Eye (tissue), 1 donor: ENCODE measurements at places on chromosomes 11 and 22.
A peak's percentile ranks its signal among the peaks of the same experiment; 100 is the strongest.

DNA sequence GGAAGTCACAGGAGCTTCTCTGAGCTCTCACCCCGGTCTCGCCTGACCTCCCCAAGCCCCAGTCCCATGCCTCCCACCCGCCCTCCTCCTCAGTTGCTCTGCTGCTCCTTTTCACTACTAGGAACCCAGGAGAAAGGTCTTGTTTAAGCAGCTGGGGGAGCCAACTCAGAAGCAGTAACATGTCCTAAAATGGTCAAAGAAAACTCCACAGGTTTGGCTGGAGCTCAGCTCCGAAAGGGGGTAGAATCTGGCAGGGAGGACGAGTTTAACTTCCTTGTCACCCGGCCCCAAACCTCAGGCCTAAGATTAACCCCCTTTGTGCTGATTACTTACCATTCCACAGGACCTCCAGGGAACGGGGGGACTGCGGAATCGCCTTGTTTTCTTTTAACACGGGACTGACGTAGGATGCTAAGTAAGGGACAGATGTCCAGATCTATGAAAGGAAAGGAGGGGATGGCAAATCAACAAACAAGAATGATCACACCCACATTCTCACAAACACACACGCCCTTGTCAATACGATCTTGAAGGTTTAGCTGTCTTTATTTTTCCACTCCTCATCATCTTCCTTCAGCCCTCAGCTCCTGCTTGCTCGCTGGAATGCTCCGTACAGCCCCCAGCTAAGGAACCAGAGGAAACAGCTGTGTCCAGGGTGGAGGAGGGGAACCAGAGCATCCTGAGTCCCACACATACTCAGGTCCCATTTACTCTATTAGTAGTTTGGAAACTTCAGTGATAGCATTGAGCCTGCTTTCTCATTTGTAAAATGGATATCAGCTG is 13.5 kb downstream of the PCSK7 start:
- no peak for DNase-seq

DNA sequence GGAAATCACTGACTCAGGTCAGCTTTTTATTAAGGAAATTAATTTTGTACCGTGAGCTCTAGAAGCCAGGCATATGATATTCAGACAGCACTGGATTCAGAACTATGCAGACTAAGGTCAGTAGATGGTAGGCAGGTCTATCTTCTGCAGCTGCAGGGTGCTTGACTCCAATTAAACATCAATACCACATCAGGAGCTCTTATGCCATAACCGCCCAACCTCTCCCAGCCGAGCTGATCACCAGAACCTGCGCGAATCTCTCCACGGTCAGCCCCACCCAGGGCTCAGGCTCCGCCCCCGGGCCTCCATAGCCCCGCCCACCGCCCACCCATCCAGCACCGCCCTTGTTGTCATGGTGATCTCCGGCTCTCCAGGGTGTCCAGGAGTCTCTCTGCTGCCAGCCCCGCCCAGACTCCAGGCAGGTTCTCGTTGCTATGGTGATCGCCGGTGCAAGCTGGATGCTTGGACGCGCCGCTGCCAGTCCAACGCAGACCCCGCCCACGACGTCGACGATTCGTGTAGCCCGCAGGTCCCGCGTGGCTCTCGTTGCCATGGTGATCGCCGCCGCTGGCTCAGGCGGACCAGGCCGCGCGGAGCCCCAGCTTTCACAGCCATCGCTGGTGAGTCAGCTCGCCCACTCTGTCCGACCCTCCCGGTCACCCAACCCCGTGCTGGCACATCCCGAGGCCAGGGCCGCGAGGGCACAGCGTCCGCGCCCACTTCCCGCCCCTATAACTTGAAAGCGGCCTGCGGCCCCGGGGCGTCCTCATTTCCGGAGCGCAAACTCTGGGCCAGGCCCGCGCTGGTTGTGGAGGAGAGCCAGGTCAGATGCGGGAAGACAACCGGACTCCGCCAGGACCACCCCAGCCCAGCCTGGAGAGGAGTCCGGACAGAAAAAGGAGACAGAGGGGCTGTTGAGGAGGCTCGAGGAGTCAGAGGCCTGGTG is at the start of gene RAB36:
Gene RAB36 (plus strand): TSS at position 546 of the 946 bp plus-strand sequence. CDS start 1,140 bp downstream, outside the sequence.
- peak; percentile 99 for DNase-seq

DNA sequence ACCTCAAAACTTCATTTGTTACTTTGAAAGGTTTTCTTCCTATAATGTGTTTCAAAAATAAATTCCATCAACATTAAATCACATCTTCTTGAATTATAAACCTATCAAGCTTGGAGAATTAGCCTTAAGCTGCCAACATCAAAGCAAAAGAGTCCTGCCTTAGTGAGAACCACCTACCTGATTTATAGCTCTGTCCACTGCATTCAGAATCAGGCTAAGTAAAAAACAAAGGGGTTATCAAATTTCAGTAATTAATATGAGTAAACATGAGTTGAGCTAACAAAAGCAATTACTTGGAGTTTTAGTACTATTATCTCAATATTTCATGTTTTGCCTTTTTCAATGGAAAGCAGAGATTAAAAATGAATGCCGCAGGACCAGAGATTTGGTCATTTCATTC is 73.9 kb downstream of the CADM1 start:
- no peak for DNase-seq

DNA sequence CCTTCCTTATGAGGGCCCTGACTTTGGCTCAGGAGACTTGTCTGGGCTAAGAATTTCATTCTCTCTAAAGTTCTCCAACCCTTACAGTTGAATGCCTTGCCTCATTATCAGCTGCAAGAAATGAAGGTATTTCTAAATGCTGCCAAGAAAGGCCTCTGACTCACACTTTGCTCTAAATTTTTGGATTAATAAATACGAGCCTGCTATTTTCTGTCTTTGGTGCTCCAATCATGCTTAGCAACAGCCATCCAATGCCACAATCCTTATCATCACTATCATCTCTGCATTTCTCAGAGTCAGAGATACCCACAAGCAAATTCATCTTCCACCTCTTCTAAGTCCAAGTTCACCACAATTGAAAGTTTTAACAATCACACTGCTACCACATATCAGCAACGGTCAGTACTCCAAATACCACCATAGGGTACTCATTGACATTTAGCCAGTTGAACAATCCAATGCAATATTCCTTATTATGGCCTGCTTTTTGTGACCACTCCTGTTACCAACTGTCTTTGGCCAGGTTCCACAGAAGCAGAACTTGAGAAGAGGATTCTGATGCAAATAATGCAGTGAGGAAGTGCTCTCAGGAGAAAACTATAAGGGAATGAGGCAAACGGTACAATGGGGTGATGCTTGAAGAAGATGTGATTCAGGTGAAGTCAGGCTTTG is 5.7 kb downstream of the PATE2 start:
- no peak for DNase-seq

DNA sequence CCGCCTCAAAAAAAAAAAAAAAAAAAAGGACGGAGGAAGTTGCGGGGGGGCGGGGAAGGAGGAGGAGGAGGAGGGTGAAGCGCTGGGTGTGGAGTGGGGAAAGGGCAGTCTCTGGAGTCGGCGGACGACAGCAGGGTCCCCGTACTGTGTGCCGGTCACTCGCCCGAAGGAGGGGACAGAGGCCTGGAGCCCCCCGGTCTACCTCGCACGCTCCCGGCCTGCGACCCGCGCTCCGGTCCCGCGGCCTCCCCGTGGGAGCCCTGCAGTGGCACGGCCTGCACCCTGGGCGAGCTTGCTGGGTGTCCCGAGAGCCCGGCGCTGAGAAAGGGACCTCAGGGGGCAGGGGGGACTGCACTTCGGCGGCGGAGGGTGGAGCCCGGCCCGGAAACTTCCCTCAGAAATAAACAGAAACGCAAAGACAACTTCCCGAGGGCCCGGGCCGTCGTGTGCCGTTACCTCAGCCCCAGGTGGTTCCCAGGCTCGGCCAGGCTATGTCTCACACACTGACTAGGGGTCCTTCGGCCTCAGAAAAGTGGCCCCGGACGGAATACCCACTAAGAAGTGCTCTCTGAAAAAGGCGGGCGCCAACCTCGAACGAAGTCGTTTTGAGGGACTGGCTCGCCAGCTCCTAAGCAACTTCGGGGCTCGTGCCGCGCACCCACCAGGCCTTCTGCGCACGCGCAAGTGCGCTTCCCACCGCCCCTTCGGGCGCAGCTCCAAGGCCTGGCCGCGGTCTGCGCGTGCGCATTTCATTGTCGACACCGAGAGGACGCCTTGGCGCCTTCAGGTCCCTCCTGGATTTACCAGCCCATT is at the start of gene MAJIN:
Gene MAJIN (minus strand): TSS at position 688 of the 813 bp plus-strand sequence. CDS start 12,703 bp downstream, outside the sequence.
- DNase-seq = peak; percentile 96

DNA sequence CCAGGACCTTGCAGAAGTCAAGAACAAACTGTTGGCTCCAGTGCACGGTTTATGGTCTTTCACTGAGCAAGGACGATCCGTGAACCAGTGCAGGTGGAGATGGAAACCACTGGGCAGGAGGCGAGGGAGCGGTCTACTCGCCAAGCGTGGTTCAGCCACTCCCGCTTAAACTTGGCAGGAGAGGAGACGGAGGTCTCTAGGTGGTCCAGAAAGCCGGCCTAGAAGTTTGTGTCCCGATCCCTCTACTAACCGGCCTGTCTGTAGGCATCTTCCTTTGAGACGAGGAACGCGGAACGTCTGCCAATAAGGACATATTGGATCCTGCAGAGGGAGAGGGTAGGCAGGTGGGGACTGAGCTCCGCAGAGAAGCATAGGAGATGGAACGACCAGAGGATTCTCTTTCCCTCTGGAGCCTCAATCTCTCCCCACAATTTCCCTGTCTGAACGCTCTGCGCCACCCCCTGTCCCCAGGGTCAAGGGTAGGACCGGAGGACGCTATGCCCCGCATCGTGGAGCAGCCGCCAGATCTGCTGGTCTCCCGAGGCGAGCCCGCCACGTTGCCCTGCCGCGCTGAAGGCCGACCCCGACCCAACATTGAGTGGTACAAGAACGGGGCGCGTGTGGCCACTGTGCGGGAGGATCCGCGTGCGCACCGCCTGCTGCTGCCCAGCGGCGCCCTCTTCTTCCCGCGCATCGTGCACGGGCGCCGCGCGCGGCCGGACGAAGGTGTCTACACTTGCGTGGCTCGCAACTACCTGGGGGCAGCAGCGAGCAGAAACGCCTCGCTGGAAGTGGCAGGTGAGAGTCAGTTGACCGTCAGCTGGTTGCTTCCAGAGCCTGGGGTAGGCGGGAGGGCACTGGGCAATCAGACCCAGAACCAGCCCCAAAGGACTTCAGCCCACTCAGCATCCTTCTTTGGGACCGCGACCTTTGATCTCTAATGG is 3.4 kb downstream of the ROBO3 start:
- DNase-seq = peak; percentile 30

- DNase-seq = no peak
Observed at GRCh38 chr11:71331631-71332030, 79.3 kb upstream of the SHANK2 start.

DNA sequence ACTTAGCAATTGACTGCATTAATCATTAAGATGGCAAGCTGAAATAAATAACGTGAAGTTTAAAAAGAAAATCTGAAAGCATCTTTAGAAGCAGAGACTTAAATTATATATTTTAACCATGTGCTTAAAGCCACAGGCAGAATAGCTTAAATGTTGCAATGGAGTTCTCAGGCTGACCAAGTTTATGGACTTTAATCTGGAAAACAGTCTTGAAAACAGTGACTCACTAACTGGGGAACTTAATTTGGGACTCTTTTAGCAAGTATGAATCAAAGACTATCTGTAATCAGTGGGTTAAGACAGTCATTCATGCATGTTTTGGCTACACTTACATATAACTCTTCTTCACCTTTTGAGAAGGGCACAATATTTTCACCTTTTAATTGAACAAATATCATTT is 12.6 kb upstream of the GLYATL1 start:
- DNase-seq = no peak

DNA sequence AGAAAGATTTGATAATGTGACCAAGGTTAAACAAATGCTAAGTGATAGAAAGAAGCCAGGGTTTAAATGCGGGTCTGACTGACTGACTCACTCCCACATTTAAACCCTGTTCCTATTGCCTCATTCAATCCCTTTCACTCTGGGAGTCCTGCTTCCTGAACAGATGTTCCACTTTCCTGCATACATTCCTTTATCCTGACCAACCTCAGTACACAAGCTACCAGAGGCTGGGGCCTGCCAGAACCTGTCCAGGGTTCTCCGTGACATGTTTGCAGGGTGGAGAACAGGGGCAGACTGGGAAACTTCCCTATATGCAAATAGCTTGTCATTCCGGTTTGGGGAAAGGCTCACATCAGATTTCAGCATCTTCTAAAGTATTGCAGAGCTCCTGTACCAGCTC is 3.0 kb upstream of the ANKK1 start:
- peak; percentile 47 for DNase-seq

- peak; percentile 62 for DNase-seq
Observed at GRCh38 chr11:2816941-2817421, 68.6 kb downstream of the CDKN1C start.

GRCh38 chr11:109892321-109892794 is 200.8 kb upstream of the ZC3H12C start:
- DNase-seq = no peak

DNA sequence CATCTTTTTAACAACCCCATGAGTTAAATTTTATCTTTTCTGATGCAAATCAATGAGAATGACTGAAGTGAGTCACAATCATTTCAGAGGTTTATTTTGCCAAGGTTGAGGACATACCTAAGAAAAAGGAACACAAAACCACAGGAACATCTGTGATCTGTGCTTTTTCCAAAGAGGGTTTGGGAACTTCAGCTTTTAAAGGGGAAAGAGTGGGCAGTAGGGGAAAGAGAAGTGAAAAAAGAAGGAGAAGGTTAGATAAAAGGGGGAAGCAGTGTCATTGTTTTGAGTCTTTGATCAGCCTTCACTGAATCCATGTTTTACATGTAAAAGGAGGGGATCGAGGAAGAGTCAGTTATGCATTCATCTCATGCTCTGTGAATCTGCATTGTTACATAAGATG is 45.3 kb upstream of the SPON1 start:
- no peak for DNase-seq

DNA sequence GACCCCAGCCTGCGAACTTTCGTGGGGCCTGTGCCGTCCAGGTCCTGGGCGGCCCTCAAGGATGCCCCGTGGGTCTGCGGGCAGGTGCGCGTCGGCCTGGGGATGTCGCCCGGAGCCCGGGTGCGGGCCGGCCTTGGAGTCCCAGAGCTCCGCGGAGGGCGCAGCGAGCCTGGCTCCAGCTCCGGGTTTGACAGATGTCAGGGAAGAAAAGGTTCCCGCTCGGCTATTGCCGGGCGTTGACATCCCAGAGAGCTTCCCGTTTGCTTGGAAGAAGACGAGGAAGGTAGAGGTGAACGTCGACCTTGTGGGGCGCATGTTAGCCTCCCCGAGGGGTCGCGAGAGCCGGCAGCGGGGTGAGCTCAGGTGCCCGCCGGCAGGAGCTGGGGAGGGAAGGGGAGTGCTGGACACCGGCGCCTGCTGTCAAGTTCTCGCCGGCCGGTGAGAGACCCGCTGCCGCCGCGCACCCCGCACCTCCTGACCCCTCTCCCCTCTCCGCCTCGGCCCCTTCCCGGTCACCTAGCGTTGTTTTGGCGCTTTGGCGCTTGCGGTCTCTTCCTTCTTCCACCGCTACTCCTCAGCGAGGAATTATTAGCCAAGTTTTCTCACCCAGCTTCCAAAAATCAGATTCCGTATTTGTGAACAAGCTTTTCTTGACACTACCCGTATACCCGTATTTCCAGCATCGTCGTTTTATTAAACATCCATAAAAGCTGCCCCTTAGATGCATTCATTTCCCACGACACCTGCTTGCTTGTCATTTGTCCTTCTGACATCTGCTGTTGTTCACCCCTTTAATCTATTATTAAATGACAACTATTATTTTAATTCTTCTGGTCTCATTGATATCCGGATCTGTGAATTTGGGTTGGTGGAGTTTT is 1.3 kb downstream of the BMAL1 start:
- DNase-seq = peak; percentile 65

GRCh38 chr22:24410110-24410856 is 17.1 kb upstream of the ADORA2A start:
- DNase-seq = no peak

GRCh38 chr11:61625525-61625924 is 44.6 kb upstream of the SYT7 start:
- DNase-seq = no peak
